ENCODE measurements at places on chromosomes 5 and 9. TPM values are rescaled to one million over a fixed set of nuclear protein-coding genes. Genes with fewer than 3 reads are reported as not detected.

The GLDC gene
- 0.17 TPM for total RNA-seq

The BARX1 gene
- total RNA-seq: 0.42 TPM

The IRX1 gene
- total RNA-seq: not detected

The NME5 gene
- total RNA-seq: 5.4 TPM

The PLCXD3 gene
- 3.0 TPM for total RNA-seq

The RNF183 gene
- total RNA-seq: not detected

The PPIP5K2 gene
- total RNA-seq: 15.8 TPM

The F2R gene
- 12.1 TPM for total RNA-seq

The POMT1 gene
- total RNA-seq: 24.2 TPM

The BSPRY gene
- total RNA-seq: 0.52 TPM

The SUSD3 gene
- total RNA-seq: 1.2 TPM

The ALDOB gene
- total RNA-seq: not detected

The GRIA1 gene
- 0.83 TPM for total RNA-seq

The ACTBL2 gene
- not detected for total RNA-seq

The NREP gene
- total RNA-seq: 12.0 TPM

The EGFL7 gene
- total RNA-seq: 33.2 TPM

The SLF1 gene
- 3.0 TPM for total RNA-seq

The CDKN2AIPNL gene
- 18.7 TPM for total RNA-seq

The PCDHB13 gene
- total RNA-seq: 8.1 TPM

The HBEGF gene
- 20.0 TPM for total RNA-seq

The KIAA0825 gene
- total RNA-seq: 2.4 TPM

The HMCN2 gene
- total RNA-seq: 38.6 TPM

The SLC27A6 gene
- 56.5 TPM for total RNA-seq

The LIFR gene
- 95.2 TPM for total RNA-seq

The SPOCK1 gene
- 39.0 TPM for total RNA-seq

The PCDHGA5 gene
- 5.4 TPM for total RNA-seq

The CCDC192 gene
- total RNA-seq: 0.33 TPM

The STKLD1 gene
- total RNA-seq: 2.1 TPM
